ENCODE measurements at places on chromosomes 7 and 10. TPM values are rescaled to one million over a fixed set of nuclear protein-coding genes. Genes with fewer than 3 reads are reported as not detected.

DNA sequence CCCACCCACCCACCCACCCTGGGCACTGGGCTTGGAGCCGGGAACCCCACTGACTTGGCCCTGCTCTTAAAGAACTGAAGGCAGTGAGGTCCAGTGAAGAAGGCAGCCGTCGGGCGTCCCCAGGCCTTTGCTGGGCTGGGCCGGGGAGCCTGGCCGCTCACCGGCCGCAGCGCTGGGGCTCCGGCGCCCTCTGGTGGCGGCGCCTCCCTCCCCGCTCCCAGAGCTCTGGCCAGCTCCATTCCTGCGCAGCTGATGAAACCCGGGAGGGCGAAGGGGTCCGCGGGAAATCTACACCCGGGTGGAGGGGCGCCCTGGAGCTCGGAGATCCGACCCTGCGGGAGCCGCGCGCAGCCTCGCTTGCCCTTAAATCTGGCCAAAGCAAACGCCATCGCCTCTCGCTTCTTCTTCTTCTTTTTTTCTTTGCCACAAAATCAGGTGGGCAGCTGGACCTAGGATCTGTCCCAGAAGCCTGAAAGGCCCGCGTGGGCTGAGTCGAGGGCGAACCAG is 1.7 kb upstream of the CXCL12 start:
- no peaks in the 10 kb centered on the region for H3K36me3 ChIP-seq
- H3K4me1 ChIP-seq: no peaks in the 10 kb centered on the region
- H3K27me3 ChIP-seq: peaks cover 10% of the 10 kb centered on the region
- DNase-seq: peak; percentile 21

- no peaks in the 10 kb centered on the region for H3K36me3 ChIP-seq
- no peaks in the 10 kb centered on the region for H3K27me3 ChIP-seq
- H3K4me3 ChIP-seq: no peak overlapping the region
These were observed 139.0 kb upstream of the MKLN1 start for GRCh38 chr7:131188367-131189339.

DNA sequence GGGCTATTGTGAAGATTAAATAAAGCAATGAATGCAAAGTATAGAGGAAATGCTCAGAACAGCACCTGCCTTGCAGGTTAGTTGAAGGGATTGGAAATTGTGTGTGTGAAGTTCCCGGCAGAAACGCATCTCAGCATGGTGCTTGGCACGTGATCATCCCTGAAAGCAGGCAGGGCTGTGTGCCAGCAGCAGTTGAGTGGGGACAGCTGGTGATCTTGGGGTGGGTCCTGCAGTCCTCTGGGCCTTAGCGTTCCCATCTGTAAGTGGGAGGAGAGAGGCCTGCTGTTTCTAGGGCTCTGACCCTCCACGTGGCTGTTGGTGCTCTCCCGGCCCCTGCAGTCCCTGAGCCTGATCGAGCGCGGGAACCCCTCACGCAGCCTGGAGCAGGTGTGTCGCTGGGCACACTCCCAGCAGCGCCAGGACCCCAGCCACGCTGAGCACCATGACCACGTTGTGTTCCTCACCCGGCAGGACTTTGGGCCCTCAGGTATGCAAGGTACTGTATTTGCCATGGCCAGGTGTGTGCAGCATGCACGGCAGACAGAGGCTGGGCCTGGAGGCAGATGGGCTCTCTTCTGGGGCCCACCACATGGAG is 55.3 kb downstream of the TBATA start:
- no peaks in the 10 kb centered on the region for H3K27me3 ChIP-seq
- no peak overlapping the region for H3K4me3 ChIP-seq
- no peak for DNase-seq
- no peak overlapping the region for H3K27ac ChIP-seq
- H3K36me3 ChIP-seq: no peaks in the 10 kb centered on the region

DNA sequence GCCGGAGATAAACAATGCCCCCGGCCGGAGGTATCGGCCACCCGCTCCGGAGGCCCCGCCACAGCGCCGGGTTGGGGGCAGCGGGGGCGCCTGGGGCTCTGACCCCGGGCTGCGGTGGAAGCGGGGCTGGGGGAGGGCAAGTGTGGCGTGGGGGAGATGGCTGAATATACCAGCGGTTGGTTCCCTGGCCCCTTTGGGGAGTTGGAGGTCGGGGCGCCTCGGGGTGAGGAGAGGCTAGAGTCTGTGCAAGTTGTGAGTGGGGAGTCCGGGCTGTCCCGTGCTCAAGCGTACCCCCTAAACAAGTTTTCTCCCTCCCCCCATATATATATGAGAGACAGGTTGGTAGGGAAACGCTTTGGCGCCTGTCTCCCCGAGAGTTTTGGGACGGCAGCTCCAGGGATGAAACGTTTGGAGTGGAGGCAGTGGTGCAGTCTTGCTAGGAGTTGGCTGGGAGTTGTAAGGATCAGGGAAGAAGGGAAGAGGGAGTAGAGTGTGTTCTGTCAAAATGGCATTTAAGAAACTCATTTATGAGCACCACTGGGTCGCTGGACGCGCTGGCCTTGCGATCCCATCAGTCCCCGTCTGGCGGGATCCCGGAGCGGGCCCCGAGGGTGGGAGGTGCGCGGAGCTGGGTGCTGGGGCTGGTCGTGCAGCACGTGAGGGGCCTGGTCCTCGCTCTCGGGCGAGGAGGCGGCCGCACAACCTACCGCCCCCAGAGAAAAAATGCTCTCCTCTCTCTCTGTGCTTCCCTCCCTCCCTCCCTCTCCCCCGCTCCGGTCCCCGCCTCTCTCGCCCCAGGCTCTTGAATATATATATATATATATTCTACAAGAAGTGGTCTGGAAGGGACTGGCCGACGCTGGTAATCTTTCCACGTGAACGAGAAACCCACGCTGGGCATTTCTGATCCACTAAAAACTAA is 1.1 kb downstream of the TET1 start:
- H3K27me3 ChIP-seq: peaks cover 52% of the 10 kb centered on the region
- no peaks in the 10 kb centered on the region for H3K36me3 ChIP-seq
- H3K27ac ChIP-seq: no peak overlapping the region
- no peak for DNase-seq

Gene FKBP6
- not detected for total RNA-seq

Gene AQP1
- 1.9 TPM for total RNA-seq

DNA sequence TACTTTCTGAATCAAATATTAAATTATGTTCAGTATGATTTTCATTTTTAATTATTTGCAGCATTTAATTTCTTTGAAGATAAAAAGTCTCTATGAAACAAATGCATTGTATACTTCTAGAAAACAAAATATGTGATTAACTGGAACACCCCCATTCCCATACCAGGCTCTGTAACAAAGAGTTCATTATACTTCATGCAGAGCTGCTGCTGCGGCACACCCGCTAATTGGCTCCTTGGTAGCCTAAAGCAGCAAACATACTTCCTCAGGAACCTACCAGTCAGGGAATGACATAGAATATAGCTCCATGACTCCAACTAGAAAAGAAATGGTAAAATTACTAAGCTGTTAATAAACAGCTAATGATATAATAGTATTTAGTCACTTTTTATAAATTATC is 19.3 kb downstream of the RAB11FIP2 start:
- H3K27ac ChIP-seq: no peak overlapping the region
- DNase-seq: no peak
- H3K4me1 ChIP-seq: no peaks in the 10 kb centered on the region

- H3K36me3 ChIP-seq: no peaks in the 10 kb centered on the region
- DNase-seq: no peak
- H3K4me1 ChIP-seq: peaks cover 2% of the 10 kb centered on the region
- no peak overlapping the region for H3K4me3 ChIP-seq
- no peaks in the 10 kb centered on the region for H3K27me3 ChIP-seq
These were observed 21.5 kb upstream of the RUFY2 start for GRCh38 chr10:68428396-68429104.

All from T-cell (primary cell).